ENCODE measurements at places on chromosomes 12 and 14.

DNA sequence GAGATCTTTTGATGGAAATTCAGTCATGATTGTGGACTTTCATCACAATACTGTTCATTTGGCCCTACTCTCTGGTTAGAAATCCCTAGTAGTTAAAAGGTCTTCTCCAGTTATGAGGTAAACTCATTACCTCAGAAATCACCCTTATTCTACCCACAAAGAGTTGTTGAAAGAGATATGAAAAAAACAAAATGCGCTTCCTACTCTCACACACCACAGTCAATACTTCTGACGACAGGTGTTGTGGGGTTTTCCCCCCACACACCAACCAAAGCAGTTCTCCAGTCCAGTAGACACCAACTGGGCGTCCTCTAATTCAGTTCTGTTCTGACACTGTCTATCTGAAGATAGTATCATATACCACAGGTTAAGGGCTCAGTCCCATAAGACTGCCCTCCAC, 54.9 kb downstream of the TRMT5 start:
- no peak for DNase-seq

DNA sequence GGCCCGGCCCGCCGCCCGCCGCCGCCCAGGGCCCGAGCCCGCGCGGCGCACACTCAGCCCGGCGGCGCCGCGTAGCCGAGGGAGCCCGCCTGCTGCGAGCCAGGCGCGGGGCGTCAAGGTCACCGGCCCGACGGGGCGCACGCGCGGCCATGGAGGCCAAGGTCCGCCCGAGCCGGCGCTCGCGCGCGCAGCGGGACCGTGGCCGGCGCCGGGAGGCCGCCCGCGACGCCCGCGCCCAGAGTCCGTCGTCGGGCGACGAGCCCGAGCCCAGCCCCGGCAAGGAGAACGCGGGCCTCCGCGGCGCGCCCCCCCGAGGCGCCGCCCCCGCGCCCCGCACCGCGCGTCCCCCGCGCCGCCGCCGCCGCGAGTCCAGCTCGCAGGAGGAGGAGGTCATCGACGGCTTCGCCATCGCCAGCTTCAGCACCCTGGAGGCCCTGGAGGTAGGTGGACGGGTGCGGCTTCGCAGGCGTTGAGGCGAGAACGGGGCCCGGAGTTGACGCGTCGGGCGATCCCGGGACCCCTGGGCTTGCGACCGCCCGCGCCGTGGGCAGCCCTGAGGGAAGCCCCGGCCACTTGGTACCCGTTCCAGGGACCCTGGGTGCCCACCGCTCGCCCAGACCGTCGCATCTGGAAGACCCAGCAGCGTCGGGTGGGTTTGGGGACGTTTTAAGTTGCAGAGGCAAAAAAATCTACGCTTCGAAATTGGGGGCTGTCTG, 629 bp downstream of the FBRSL1 start:
- DNase-seq, result no peak

- no peak for DNase-seq
Observed at GRCh38 chr14:32457213-32457920, 128.3 kb downstream of the AKAP6 start.

DNA sequence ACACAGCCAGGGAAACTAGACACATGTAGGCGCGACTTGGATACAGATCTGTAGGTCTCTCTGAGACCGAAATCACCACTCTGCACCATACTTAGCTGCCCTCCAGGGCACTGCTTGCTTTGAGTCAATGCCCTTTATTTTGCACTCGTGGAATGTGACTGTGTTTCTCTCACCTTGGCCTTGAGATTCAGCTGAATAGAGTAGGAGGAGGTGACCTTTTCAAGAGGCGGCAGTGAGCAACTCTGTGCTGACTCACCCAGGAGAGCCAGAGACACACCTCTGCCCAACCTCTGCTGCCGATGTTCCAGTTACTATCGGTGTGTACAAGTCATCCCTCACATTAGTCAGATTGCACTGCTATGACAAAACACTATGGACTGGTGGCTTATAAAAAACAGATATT, 583.4 kb downstream of the VRK1 start:
- DNase-seq, result no peak

DNA sequence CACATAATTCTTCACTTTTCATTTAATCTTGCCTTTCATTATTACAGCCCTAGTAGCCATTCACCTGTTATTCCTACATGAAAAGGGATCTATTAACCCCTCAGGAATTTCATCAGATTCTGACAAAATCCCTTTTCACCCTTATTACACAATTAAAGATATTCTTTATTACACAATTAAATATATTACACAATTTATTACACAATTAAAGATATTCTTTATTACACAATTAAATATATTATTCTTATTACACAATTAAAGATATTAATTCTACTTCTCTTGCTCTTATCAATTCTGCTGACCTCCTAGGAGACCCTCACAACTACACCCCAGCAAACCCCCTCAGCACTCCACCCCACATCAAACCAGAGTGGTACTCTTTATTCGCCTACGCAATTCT, 77.1 kb downstream of the SINHCAF start:
- no peak for DNase-seq
